Esophagus mucosa (tissue), 1 donor: ENCODE measurements at places on chromosomes 7 and 10. TPM values are rescaled to one million over a fixed set of nuclear protein-coding genes. Genes with fewer than 3 reads are reported as not detected.

DNA sequence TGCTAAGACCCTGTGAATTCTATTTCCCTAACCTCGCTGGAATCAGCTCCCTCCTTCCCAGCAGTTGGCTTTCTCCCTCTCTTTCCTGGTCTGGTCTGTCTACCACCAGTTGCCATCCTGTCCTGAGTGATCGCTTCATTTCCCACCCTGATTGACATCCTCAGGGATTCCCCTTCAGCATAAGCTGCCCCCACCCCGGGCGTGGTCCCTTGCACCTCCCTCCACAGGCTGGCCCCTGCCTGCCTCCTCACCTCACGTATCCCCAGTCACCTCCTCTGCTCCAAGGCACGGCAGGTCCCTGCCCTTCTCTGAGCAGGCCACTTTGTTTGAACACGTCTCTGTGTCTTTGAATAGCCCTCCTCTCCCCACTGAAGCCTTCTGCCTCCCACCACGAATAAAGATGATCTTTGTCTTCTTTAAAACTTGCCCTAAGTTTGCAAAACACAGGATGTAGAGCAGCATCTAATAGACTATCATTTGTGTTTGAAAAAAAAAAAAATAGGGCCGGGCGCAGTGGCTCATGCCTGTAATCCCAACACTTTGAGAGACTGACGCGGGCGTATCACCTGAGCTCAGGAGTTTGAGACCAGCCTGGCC, 233.5 kb downstream of the CUX1 start:
- peak; percentile 90 for ATAC-seq

DNA sequence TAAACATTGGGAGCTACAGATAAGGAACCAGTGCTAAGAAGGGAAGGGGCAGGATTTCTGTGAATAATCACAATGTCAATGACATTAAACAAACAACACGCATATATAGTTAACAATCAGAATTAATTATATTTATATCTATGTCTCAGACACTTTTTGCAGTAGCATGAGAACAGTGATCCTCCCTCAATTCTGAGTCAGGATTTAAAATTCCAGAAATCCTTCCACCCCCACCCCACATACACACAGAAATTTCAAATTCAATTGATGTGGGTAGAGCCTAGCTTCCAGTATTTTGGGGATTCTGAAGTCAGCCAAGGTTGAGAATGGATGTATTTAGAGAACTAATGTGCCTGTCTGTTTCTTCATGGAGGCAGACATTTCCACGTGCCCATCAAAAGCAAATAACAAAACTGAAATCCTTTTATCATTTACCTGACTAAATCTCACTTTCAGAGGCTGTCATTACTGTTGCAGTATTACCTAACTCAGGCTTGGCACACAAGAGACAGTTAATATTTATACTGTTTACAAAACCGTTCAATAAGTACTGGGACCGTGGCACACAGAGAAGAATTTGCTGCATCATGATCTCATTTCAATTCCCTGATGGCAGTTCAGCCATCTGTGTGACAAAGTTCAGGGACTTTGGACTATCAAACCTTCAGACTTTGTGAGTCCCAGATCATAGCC, 116.6 kb upstream of the PALS2 start:
- ATAC-seq = no peak

GRCh38 chr10:88288320-88289059, 294.6 kb downstream of the RNLS start:
- no peak for ATAC-seq

GRCh38 chr10:32360241-32360640, 13.3 kb upstream of the EPC1 start:
- ATAC-seq = no peak

GRCh38 chr10:78975926-78976325, 92.8 kb upstream of the ZMIZ1 start:
- ATAC-seq = no peak

- no peak for ATAC-seq
Observed at GRCh38 chr7:151773797-151774196, 103.1 kb downstream of the PRKAG2 start.

DNA sequence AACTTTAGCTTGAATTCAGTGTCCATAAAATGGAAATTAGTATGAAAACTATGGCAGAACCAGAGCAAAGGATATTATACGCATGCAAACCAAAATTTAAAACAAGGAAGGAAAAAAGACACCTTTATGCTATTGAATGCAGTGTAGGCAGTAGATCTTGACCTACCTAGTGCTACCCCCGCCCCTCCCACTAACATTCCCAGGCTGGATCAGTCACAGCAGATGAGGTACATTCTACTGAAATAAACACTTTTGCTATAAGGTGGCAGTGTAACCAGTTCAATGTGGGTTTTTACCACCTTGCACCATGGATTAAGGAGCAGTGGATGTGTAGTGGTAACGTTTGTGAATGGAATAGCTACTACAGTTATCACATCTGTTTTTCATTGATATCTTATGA, 27.9 kb downstream of the SRI start:
- no peak for ATAC-seq

DNA sequence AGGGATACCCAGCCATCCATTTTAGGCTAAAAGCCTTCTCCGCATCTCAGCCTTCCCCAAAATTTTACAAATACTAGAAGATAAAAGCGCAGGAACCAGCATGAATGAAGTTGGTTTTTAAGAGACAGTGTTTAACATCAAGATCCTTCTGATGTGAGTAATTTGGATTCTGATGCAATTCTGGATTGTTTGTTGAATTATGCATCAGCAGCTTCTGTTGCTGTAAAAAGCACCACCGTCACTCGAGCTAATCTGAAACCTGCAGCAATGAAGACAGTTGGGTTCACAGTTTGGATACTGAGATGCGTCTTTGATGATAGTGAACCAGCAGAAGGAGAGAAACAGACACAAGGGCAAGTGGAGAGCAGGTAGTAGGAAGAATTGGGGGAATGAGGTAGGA, 179.2 kb downstream of the PLXNA4 start:
- ATAC-seq = no peak

GRCh38 chr7:4056552-4057288, 625.4 kb upstream of the FOXK1 start:
- ATAC-seq = peak; percentile 28

GRCh38 chr7:24328050-24328449, 44.1 kb downstream of the NPY start:
- no peak for ATAC-seq

- no peak for ATAC-seq
Observed at GRCh38 chr7:130719541-130719940, 14.5 kb downstream of the KLF14 start.

DNA sequence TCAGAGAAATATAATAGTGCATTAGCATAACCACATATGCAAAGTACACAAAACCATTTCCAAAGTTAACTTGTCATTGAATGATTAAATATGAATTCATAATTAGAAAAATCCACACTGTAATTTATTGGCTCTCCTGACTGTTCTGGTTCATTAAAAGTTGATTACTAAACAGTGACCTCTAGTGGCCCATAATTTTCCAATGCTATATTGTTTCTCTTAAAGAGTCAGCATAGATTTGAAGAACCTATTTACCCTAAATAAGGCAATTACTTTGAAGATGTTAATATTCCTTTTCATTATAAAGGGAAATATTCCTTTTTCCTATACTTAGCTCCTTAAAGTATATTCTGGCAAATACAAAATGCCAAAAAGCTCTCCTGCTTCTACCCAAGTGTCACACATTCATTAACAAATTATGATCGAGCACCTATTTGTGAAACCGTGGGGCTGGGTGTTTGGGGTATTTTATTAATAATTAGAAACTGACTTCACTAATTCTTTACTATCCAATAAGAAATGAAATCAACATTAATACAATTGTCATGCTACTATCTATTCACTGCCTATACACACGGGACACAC, 86.2 kb downstream of the HIBADH start:
- ATAC-seq = peak; percentile 61

DNA sequence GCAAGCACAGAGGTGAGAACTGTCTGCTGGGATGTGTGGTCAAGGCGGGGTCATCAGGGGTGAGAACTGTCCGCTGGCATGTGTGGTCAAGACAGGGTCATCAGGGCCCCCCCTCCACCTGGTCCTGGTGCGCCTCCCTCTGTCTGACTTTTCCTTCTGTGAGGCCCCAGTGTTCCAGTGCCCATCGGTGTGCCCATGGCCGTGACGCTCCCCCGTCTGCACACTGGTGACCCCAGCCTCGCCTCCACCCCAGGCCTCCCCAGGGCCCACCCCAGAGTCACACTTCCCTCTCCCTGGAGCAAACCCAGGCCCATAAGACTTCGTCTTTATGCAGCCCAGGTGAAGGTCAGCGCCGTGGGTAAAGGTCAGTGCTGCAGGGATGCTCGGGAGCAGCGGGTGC, 70.1 kb upstream of the TCERG1L start:
- ATAC-seq = no peak

DNA sequence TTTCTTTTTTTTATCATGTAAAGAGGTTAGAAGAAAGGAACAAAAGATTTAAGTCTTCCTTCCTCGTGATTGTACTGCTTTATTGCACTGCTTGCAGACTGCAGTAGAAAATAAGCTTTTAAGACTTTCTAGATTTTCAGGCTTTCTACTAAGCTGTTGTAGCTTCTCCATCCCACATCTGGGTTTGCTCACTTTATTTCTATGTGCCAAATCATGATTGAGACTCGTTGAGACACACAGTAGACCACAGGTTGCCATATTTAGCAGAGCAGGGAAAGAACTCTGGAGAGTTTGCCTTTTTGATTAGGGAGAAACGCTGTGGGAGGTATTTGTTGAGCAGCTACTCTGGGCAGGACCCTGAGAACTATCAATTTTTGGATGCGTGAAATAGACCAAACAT, 89.2 kb upstream of the BTBD16 start:
- no peak for ATAC-seq

DNA sequence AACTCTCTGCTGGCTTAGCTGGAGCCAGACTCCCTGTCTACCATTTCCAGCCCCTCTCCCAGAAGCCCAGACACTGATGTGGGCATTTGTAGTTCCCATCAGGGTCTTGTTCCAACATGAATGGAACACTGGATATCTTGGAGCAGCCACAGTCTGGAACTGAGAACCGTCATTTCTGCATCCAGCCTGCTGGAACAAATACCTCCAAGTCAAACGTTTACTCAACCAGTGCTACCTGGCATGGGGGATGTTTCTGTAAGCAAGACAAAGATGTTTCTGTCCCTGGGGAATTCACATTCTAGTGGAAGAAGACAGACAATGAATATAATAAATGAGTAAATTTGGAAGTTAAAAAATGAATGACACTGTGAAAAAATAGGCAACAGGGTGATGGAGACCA, 70.8 kb upstream of the ZNF438 start:
- no peak for ATAC-seq

- ATAC-seq = no peak
Observed at GRCh38 chr7:30650421-30650808, 31.8 kb downstream of the CRHR2 start.

COL13A1 gene
- total RNA-seq = 0.92 TPM

SUN3 gene
- not detected for total RNA-seq

BICC1 gene
- total RNA-seq = 0.32 TPM

OIT3 gene
- total RNA-seq = not detected

VGF gene
- not detected for total RNA-seq

CHN2 gene
- 1.6 TPM for total RNA-seq
